GM04504 (cell line): ENCODE measurements at places on chromosomes 5 and 9.

DNA sequence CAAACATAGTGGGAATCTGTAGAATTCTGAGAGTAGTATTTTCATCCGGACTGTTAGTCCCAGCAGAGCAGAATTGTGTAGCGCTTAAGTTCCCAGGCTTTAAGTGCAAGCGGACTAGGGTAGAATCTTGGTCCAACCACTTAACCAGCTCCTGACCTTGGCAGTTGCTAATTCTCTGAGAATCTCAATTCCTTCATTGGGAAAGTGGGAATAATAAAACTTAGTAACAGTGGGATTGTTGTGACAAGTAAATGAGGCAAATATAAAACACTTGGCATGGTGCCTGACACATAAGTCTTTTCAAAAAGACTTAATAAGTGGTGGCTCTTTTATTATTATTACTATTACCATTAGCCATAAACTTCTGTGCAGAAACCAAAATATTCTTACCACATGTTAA lies 8.4 kb upstream of the SLC1A3 start:
- no peak for DNase-seq

DNA sequence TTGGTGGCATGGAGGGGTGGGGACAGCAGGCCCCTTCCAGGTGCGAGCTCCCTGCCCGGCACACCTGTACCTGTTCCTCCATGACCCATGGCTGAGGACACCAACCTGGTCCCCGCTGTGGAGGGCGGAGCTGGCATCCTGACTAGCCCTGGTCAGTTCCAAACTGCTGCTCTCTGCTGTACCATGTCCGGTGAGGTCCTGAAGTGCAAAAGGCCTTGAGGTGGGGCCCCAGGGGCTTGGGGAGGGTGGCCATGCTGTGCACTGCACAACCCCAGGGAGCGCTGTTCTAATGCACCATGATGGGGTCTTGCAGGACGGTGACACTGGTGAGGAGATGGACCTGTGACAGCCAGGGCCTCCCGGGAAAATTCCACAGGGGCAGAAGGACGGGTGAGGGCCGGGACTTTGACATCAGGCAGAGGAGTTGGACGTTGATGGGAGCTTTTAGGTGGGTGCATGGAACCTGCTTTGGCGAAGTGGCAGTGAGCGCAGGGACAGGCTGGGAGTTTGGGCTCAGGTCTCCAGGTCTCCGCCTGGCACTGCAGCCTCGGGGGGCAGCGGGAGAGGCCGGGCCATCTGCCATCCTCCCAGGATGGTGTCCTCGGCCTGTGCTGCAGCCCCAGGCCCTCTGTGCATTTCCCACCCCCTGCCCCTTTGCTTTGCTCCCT lies 38.9 kb downstream of the COL5A1 start:
- no peak for DNase-seq

- peak; percentile 5 for DNase-seq
Measured at GRCh38 chr9:72292256-72292682, 72.7 kb downstream of the ZFAND5 start.

DNA sequence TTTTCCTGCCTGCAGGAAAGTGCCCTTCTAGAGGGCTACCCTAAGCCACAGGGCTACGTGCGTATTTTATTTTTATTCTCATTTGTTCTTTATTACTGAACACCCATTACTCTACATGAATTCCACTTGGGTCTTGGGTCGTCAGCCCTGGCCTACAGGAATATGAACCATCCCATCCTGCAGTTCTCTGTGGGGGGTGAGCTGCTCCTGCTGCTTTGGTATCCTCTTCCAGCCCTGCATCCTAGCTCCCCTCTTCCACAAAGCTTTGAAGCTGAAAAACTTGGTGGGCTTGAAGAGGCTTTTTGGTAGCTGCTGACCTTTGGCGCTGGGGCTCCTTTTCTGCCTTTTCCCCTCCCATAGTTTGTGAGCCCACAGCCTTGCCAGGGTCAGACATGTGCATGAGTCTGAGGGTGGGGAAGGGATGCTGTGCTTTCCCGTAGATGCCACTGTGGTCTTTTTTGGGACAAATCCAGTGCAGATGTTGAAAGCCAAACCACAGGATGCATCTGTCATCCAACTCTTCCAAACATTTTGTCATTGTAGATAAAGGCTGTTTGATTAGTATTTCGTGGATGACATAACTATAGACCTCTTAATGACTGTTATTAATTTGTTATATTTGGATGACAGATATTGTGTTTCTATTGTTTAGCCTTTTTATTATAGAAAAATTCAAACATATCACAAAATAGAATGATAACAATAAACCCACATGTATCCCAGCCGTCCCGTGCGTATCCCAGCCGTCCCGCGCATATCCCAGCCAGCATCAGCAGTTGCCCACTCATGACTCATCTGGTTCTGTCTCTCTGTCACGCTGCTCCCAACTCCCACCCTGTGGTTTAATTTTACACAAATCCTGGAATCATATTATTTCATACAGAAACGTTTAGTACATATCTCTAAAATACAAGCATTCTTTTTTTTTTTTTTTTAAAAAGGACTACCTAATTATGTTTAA lies 43.9 kb downstream of the SLC46A2 start:
- peak; percentile 10 for DNase-seq

DNA sequence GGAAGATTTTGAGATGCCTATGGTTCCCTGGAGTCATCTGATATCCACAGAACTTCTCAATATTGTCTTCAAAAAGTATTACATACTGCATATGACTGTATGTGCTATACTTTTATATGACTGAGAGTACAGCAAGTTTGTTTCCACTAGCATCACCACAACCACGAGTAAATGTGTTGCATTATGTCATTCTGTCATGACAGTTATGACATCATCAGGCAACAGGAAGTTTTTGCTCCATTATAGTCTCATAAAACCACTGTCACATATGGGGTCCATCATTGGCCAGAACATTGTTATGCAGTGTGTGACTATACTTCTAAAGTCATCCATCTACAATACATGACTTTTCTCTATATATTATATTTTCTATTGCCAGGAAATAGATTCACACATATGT lies 831.7 kb downstream of the SEMA5A start:
- DNase-seq = no peak

DNA sequence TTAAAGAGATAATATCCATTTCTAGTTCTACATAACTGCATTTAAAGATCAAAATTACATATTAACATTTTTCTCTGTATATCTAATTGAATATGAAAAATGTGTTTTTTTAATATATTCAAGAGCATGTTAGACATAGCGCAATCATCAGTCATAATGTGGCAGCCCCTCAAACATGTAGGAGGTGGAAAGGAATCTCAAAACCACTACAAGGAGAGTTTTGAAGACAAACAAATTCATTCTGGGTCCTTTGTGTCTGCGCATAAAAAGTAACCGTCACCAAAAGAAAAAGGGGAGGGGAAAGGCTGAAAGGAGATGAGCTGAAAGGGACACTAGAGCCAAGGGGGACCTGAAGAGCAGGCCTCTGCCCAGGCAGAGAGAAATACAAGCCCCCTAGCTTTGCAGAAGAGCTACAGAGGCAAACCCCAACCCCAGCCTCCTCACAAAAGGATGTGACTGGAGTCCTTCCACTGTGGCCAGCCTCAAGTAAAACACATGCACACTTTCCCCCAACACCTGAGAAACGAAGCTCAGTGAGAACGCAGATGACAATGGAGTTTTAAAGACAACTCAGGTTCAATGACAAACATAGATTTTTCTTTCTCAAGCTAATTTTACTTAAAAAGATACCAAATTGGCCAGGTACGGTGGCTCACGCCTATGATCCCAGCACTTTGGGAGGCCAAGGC lies 62.0 kb downstream of the MAPKAP1 start:
- DNase-seq = no peak

DNA sequence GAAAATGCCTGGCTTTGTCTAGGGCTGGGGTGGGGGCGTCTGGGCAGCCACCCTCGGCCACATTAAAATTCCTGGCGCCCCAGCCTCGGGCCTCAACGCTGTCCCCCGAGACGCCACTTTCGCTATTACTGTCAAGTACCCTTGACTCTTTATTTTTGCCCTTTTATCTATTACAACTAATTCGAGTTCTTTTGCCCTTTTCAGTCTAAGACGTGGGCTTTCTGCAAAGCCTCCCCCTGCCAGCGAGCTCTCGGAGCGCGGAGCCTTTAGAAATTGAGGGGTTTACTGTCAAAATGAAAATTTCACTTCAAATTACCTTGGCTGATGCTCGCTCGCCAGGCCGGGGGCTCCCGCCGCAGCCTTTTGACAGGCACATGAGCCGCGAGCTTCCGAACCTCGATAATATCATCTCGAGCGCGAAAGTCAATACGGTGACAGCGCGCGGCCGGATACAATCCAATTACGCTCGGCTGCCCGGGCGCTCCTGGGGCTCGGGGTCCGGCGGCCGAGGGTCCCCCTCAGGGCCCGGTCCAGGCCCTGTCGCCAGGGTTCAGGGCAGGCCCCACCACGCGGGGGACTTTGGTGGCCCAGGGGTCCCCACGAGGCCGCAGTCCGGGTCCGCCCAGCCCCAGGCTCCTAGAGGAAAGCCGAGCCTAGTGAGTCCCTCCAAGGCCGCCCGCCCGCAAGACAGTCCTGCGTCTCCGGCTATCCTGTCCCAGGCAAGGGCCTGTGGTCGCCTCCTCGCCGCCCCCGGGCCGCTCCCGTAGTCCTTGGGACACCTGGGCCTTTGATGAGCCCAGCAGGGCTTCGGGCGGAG lies 6.7 kb downstream of the IRX4 start:
- no peak for DNase-seq

GRCh38 chr9:111965566-111966019 lies 69.0 kb downstream of the UGCG start:
- DNase-seq = peak; percentile 85

- no peak for DNase-seq
Measured at GRCh38 chr5:164175083-164175482, 669.7 kb downstream of the MAT2B start.

DNA sequence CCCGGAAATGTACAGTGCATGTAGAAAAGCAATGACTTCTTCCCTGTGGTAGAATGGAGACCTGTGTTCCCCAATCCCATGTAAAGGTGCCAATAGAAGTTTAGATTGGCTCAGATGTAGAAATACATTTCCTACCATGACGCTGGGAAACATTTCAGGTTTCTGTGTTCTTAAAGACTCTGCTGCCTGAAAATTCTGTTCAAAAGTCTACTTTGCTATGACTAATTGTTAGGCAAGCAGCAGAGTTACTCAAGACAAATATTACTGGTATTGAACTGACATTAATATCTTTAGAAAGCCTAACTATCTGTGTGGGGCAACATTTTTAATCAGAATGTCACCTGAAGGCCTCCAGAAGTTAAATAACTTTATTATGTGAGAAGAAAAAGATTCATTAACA lies 75.5 kb upstream of the ELL2 start:
- no peak for DNase-seq

- no peak for DNase-seq
Measured at GRCh38 chr5:71452876-71453275, 2.6 kb upstream of the BDP1 start.

DNA sequence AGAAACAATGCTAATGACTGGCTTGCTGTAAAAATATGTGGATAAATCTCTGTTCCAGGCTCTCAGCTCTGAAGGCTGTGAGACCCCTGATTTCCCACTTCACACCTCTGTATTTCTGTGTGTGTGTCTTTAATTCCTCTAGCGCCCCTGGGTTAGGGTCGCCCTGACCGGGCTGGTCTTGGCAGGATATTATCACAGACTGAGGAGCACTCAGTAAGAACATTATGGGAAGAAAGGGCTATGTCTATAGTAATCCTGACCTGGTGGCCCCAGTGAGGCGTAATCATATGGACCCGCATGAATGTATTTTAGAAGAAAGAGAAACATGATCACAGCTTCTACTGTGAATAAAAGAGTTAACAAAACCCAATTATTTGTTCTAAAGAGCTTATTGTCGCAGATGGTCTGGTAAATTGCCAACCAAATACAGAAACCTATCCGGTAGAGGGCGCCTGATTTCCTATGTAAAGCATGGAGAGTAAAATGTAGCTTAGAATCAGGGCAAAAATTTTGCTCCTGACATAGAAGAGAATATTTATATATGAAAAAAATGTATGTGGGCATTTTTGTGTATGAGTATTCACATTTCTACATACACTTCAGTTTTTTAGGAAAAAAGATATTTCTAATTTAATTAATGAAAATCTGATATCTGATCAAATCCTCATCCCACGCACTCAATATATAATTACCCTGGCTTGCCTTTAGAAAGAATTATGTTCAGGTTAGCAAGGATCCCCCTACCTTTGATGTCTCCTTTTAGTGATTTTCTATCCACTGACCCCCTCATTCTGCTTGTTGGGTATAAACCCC lies 5.8 kb upstream of the IFNA1 start:
- DNase-seq = peak; percentile 41

GRCh38 chr5:151132963-151133362 lies 24.6 kb downstream of the ANXA6 start:
- no peak for DNase-seq

DNA sequence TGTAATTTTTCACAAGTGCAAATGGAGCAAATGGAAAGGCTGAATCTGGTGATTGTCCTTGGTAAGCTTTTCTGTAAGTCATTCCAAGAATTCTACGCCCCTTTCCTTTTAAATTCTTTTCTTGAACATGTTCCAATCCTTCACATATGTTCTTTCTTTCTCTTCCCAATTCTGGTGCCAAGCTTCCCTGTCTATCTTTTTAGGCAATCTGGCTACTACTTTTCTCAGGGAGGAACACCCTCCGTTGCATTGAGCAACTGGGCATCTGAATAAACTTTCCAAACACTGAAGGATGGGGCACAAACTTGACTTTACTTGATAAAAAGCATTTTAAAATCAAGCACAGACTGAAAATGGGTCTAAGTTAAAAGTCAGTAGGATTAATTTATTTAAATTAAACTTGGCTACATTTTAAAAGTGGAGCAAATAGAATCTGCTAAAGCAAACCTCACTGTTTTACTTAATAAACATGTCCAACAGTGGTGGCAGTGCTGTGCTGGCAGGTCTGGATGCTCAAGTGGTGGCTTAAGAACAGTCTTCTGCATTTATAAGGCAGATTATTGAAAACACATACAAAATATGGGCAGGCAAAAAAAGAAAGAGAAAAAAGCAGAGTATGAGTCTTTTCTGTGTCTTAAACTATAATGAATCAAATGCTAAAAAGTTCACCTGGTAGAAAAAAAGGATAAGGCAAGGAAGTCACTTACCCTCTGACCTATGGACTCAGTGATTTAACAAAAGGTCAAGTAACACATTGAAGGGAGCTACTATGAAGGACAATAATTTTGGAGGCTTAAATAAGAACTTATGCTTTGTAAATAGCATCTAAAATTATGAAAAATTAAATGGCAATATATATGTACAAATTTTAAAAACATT lies 5.4 kb downstream of the ELL2 start:
- no peak for DNase-seq

- DNase-seq = no peak
Measured at GRCh38 chr9:134879664-134880483, 736 bp upstream of the FCN2 start.
